ENCODE measurements at places on chromosomes 16 and 17.

DNA sequence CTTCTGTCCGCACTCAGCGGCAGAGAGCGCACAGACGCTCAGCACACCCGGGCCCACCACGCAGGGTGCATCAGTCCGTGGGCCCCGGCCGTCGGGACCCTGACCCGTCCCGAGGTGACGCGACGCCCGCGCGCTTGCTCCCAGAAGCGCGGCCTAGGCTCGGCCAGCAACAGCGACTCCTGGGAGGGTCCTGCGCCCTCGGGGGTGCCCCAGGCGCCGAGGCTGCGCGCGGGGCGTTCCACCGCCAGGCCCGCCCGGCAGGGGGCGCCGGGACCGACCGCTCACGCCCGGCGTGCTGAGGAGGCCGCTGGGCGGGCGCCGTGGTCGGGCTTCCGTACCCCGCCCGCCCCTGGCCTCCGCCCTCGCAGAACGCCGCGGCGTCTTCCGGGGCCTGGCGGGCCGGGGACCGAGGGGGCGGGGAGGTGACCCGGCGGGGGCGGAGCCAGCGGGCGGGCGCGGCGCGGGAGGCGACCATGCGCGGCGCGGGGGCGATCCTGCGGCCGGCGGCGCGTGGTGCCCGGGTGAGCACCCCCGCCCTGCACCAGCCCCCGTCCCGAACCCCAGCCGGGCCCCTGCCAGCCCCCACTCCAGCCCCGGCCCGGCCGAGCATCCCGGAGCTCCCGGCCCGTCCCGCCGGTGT is at the start of gene CISD3:
TSS of gene CISD3 (plus strand) at position 456 of the 640 bp plus-strand sequence. CDS start at position 474, 18 bp downstream.
- DNase-seq: peak; percentile 86

DNA sequence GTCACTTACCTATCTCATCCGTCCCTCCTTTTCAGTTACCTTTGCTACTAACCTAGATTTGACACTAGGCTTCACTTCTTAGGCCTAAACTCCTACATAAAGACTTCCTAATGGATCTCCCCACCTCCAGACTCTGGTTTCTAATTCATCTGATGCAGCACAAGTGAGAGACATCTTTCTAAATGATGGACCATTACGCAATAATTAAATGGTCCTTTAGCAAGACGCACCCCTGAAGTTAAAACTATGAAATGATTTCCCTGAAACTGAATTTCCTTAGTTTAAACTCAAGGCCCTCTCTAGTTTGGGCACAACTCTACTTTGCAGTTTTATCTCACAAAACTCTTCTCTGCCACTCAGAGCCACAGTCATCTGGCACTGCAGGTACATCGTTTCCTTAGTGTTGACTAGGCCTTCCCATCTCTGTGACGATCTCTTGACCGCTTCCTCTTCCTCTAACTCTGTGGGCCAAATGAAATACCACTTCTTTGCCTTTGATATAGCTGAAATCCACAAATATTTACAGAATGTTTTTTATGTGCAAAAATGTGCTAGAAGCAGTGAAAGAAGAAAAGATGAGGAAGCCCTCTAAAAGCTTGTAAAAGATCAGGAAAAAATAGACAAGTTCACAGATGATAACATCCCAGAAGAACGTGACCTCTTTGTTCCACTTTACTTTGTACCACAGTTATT is 3.3 kb downstream of the SYNRG start:
- peak; percentile 64 for DNase-seq

DNA sequence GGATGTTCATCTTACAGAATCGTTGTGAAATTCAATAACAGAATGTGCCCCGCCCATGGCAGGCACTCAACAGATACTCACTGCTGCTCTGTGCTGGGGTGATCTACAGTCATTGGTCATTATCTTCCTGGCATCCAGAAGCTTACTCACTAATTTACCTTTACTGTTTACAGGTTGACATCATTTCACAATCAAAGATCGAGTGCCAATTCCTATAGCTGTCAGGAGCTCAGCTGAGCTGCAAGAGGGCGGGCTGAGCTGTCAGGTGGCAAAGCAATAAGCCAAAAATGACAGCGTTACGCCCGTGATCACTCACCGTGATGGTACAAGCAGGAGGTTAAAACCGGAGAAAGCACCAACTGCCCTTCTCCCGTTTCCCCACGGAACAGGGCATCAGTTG is 51.2 kb downstream of the LITAF start:
- no peak for DNase-seq

DNA sequence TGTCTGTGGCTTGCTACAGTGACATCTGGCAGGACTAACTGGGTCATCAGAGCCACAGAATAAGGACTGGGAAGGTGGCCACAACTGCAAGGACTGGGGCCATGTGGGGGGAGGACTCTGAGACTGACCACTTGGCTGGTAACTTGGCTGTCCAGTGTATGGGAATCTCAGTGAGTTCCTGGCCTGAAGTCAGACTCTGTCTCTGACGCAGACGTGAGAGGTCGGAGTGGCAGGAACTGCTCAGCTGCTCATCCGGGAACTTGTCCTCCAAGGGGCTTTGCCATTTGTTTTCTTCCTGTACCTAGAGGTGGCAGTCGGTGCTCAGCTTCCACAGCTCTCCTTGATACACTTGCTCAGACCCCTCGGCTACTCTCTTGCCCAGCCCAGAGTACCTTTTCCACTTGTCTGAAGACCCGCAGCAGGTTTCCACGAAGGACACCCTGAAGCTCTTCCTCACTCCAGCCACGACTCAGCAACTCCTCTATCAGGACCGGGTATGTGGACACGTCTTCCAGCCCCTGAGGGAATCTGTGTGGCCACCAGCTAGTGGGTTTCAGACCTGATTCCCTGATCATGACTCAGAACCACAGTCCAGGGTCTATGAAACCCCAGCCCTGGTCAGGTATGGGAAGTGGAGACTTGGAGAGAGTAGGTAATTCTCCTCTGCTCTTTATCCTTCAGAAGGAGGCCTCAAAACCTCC is 7.3 kb upstream of the DPEP3 start:
- DNase-seq: no peak
